ENCODE measurements at places on chromosomes 1 and 21. TPM values are rescaled to one million over a fixed set of nuclear protein-coding genes. Genes with fewer than 3 reads are reported as not detected.

DNA sequence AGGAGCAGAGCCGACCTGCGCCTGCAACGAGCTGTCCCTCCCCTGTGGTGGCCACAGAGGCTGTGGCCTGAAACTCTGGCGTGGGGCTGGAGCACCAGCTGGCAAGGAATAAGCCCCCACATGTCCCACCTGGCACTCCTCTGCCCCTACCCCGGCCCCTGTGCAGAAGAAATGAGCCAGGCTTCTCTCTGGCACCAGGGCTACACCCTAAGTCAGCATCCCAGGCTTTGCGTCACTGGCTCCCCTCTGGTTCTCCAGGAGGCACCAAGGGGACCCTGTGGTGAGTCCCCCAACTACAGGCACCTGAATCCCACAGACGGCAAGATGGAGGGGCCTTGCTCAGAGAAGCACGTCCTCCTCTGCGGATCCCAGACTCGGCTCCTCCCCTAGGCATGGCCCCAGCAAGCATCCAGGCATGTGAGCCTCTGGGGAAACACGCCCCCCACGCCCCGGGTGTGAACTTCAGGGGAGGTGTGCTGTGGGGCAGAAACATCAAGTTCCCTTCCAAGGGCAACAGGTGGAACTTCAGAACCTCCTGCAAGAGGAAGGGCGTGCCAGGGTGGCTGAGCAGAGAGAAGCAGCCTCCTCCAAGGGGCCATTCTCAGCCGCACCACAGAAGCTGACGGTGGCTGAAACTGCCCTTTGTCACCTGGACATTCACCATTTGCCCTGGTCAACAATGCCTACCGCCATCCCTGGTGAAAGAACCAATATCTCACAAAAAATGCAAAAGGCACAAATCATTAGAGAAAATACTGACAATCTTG is 2.9 kb downstream of the KRTAP10-7 start:
- DNase-seq: no peak
- H3K27me3 ChIP-seq: peaks cover 23% of the 10 kb centered on the region
- no peak overlapping the region for H3K4me3 ChIP-seq
- H3K4me1 ChIP-seq: no peaks in the 10 kb centered on the region

DNA sequence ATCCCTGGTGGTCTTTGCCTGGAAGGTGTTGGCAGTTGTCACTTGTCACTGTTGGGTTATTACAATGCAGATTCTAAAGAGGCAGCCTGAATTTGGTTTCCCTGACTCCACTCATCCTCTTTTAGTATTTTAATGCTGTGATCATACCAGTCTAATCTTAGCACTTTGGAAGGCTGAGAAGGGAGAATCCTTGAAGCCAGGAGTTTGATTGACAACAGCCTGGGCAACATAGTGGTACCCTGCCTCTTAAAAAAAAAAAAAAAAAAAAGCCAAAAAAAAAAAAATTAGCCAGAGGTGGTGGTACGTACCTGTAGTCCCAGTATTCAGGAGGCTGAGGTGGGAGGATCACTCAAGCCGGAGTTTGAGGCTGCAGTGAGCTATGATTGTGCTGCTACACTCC is 7.7 kb downstream of the GIPC2 start:
- no peak overlapping the region for H3K4me3 ChIP-seq
- no peak overlapping the region for H3K27ac ChIP-seq
- H3K36me3 ChIP-seq: no peaks in the 10 kb centered on the region
- peaks cover 11% of the 10 kb centered on the region for H3K27me3 ChIP-seq
- peaks cover 7% of the 10 kb centered on the region for H3K4me1 ChIP-seq
- no peak for DNase-seq

The NID1 gene
- total RNA-seq: not detected

DNA sequence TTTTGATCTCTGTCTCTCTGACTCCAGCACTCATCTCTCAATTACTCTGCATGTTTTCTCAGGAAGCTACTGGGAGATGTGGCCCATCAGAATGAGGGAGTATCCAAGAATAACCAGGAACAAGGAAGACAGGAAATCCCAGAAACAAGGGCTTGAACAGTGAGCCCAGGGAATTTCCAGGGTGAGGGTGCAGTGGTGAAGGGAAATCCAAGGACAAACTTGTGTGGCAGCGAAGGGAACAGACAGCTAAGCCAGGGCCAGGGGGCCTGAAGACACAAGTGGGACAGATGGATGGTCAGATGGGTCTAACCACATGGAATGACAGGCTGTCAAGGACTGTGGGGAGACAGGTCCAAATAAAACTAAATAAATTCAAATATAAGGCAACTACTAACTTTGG is 121.8 kb upstream of the ERRFI1 start:
- H3K27me3 ChIP-seq: no peaks in the 10 kb centered on the region
- H3K4me1 ChIP-seq: peaks cover 39% of the 10 kb centered on the region
- H3K36me3 ChIP-seq: no peaks in the 10 kb centered on the region
- no peak overlapping the region for H3K27ac ChIP-seq
- no peak for DNase-seq
- H3K4me3 ChIP-seq: no peak overlapping the region

DNA sequence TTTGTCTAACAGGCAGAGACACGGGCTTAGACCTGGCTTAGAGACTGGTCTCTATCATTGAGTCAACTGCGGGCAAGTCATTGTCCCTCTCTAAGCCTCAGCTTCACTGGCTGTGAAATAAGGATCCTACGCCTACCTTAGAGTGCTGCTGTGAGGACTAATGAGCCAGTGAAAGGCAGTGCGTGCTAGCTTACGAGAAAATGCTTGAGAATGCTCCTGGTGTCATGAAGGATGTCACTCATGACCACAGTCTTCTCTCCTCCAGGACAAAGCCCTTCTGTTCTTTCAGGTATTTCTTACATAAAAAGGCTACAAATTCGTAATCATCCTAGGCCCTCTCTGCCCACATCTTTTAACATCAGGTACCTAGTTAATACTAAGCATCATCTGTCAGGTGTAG is 16.5 kb upstream of the A3GALT2 start:
- H3K27ac ChIP-seq: no peak overlapping the region
- no peaks in the 10 kb centered on the region for H3K36me3 ChIP-seq
- H3K4me3 ChIP-seq: no peak overlapping the region
- DNase-seq: no peak
- H3K27me3 ChIP-seq: no peaks in the 10 kb centered on the region
- H3K4me1 ChIP-seq: peaks cover 16% of the 10 kb centered on the region

The SPRR3 gene
- total RNA-seq: not detected

GRCh38 chr1:209861242-209861641 is 33.5 kb downstream of the UTP25 start:
- no peaks in the 10 kb centered on the region for H3K4me1 ChIP-seq
- no peaks in the 10 kb centered on the region for H3K36me3 ChIP-seq
- no peak overlapping the region for H3K4me3 ChIP-seq
- H3K27me3 ChIP-seq: peaks cover 11% of the 10 kb centered on the region
- no peak overlapping the region for H3K27ac ChIP-seq

The ATAD3B gene
- total RNA-seq: 56.6 TPM

- H3K27me3 ChIP-seq: no peaks in the 10 kb centered on the region
- no peaks in the 10 kb centered on the region for H3K36me3 ChIP-seq
- H3K4me1 ChIP-seq: no peaks in the 10 kb centered on the region
- H3K27ac ChIP-seq: no peak overlapping the region
- H3K4me3 ChIP-seq: no peak overlapping the region
These were observed 34.0 kb upstream of the DPT start for GRCh38 chr1:168763031-168763430.

The PTPRC gene
- 334 TPM for total RNA-seq

- no peaks in the 10 kb centered on the region for H3K36me3 ChIP-seq
- no peak overlapping the region for H3K27ac ChIP-seq
- no peak overlapping the region for H3K4me3 ChIP-seq
- no peak for DNase-seq
These were observed 409.1 kb upstream of the KAZN start for GRCh38 chr1:14189381-14189780.

DNA sequence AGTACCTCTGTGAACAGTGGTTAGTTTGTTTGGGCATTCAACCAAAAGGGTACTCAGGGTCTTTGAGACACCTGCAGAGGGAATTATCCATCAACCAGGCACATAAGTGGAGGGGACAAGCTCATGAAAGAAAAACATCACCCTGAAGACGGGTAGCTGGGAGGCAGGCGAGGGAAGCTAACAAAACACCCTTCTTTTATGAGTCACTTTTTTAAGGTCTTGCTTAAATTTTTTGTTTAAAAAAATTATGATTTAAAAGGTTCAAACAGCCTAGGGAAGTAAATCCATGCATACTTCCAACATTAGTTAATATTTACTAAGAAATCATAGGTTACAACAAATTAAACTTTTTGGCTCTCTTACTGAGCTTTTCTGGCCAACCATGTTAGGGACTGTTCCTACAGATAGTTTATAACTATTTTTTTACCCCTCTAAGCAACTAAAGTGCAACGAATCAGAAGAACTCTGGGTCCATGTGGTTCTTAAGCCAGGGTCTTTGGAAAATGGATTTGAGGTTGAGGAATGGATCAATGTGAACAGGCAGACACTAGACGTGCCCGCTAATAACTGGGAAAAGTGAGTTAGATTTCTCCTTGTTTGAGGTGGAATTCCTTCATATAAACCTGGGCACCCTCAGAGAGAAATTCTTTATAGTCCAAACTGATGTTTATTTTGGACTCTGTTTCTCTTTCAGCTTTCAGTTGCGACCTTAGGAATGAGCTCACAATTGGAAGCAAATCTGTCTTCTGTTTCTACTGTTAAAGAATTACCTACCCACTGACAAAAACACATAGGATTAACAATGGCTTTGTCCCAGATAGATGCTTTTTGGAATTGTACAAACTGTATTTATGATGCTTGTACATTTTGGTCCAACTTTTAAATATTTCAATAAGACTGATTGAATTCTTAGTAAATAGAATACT is 123.0 kb downstream of the LYPLAL1 start:
- H3K27me3 ChIP-seq: no peaks in the 10 kb centered on the region
- no peak overlapping the region for H3K27ac ChIP-seq
- no peaks in the 10 kb centered on the region for H3K36me3 ChIP-seq
- no peak overlapping the region for H3K4me3 ChIP-seq

DNA sequence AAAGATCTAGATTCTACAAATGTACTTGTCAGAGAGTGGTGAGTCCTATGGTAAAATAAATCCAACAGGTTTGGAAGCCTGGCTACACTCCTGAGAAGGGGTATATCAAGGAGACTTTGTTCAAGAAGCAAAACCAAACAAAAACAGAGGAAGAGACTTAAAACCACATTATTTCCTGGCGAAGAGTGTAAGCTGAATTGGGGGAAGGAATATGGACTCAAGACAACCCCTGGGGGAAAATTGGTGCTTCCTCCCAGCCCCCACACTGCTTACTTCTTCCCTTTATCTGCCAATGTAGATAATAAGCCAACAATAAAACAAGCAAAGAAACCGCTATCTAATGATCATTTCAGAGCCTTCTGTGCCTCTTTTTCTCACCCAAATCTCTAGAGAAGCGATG is 48.4 kb upstream of the ZBTB18 start:
- no peak overlapping the region for H3K27ac ChIP-seq
- H3K4me3 ChIP-seq: no peak overlapping the region
- H3K27me3 ChIP-seq: peaks cover 7% of the 10 kb centered on the region

DNA sequence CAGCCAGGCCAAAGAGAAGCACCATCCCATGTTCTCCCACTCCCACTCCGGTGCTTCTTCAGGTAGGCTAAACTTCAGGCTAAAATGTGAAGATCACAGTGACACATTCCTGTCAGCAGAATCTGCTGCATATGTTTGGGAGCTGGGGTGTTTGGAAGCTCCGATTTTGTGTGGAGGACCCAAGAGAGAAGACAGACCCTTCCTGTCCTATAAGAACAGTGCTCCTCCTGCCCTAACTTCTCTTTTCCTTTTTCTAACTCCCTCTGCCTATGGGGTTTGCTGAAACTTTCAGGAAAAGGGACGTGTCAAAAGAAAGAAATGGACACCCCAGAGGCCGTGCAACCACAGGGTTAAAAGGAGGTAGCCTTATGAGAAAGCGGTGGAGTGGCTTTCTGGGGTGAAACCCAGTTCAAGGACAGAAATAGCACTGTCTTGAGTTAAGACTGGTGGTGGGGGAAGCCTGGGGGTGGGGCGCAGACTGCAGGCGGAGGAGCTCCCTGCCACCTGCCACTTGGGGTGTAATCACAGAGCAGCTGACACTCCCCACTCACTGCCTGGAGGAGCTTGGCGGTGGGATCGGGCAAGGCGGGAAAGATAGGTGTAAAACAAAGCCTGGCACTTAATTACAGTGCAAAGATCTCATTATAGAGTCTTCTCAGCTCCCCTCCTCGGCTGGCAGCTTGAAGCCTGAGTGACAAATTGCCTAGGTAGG is 645 bp upstream of the TLR5 start:
- peak overlapping the region; percentile 61 for H3K4me3 ChIP-seq
- H3K27ac ChIP-seq: peak overlapping the region; percentile 57
- DNase-seq: no peak
- peaks cover 6% of the 10 kb centered on the region for H3K36me3 ChIP-seq
- peaks cover 15% of the 10 kb centered on the region for H3K27me3 ChIP-seq

The LCE1D gene
- total RNA-seq: not detected

DNA sequence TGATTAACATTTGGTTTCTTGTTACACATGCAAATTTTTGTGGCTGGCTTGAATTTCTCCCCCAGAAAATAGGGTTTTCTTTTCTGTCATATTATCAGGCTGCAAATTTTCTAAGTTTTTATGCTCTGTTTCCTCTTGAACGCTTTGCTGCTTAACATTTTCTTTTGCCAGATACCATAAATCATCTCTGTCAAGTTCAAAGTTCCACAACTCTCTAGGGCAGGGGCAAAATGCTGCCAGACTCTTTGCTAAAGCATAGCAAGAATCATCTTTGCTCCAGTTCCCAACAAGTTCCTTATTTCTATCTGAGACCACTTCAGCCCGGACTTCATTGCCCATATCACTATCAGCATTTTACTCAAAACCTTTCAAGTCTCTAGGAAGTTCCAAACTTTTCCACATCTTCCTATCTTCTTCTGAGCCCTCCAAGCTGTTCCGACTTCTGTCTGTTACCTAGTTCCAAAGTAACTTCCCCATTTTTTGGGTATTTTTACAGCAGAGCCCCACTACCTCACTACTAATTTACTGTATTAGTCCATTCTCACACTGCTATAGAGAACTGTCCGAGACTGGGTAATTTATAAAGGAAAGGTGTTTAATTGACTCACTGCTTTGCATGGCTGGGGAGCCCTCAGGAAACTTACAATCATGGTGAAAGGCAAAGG is 486.9 kb upstream of the NCAM2 start:
- peaks cover 18% of the 10 kb centered on the region for H3K36me3 ChIP-seq
- no peaks in the 10 kb centered on the region for H3K4me1 ChIP-seq
- H3K27ac ChIP-seq: no peak overlapping the region
- no peaks in the 10 kb centered on the region for H3K27me3 ChIP-seq

DNA sequence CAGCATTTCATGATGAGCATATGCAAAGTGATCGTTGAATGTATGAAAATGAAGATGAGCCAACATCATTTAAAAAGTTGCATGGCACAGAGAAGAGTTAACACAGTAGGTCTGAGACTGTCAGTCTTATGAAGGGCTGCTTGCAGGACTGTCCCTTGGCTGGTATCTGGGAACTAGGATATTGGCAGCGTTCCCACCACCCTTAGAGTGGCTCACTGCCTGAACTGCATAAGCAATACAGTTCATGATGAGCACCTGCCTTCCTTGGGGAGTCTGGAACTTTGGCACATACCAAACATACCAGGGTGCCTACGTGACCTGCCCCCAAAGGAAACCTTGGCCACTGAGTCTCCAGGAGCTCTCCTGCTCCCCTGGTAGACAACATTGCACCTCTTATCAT is 161.8 kb downstream of the DSCAM start:
- H3K4me1 ChIP-seq: no peaks in the 10 kb centered on the region

All from natural killer cell treated with Interleukin-12 subunit alpha and Interleukin-12 subunit beta and Interleukin-15 and Interleukin-18, amount 100 ng/mL, for 72 hours (primary cell).